ENCODE measurements at places on chromosomes 7 and 10.

GRCh38 chr10:82477776-82478175, 602.8 kb downstream of the NRG3 start:
- no peak for DNase-seq

DNA sequence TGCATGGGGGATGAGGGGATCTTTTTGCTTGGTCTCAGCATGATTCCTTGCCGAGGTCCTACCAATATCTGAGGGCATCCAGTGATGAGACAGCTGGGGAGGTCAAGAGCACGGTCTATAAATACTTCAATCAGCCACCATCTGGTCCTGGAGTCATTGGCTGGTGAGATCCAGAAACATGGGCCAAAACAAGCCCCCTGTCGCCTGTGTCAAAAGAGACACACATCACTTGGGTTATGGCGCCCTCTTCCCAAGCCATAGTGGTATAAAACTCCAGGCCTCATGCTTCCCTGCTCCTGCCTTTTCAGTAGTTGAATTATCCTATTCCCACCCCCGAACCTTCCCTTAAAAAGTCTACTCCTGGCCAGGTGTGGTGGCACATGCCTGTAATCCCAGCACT, 60.9 kb downstream of the SLC35B4 start:
- no peak for DNase-seq

DNA sequence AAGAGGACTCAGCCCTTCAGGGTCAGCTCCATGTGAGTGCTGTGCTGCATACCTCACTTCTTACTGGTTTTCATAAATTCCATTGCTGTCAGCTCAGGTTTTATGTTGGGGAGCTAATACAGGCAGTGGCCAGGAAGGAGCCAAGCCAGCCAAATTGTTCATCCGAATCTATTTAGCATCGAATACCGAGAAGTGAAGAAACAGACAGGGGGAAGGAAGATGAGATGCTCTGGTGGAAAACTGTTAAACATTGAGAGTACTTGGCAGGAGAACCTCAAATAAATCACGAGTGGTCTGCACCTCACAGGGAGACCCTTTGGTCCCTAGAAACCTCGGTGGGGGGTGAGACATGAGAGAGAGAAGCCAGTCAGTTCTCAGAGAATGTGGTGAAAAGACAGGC, 196.0 kb upstream of the TMEM72 start:
- DNase-seq, result no peak

DNA sequence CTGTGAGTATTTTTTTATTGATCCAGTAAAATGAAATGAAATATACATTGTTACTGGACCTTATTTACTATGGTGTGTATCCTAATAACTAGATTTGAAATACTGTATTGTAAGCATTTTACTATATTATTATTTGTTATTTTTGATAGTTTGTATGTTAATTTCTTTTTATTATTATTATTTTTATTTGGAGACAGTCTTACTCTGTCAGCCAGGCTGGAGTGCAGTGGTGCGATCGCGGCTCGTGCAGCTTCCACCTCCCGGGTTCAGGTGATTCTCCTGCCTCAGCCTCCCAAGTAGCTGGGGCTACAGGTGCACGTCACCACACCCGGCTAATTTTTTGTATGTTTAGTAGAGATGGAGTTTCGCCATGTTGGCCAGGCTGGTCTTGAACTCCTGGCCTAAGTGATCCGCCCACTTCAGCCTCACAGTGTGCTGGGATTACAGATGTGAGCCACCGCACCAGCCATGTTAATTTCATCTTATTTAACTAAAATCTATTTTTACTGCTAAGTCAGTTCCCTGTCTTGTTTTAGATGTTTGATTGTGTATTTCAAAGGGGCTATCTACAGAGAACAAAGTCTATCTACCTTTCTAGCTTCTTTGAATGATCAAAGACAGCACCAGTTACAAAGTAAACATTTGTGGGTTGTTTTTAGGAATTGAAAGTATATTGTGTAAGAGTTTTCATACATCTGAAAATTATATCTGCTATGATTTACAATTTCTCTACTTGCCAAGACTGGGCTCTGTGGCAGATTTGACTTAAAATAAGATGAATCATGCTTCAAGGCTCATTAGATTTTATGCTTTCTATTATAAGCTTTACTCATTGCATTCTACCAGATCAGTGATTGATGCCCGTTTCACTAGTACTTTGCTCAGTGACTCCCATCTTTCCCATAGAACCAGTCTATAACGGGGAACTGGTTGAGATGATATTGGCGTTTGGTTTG, 41.6 kb downstream of the CDC123 start:
- no peak for DNase-seq

GRCh38 chr10:20765066-20765465, 132.0 kb downstream of the NEBL start:
- no peak for DNase-seq

Measured in A549 (cell line).